ENCODE measurements at places on chromosomes 1 and 21.
A peak's percentile ranks its signal among the peaks of the same experiment; 100 is the strongest.

DNA sequence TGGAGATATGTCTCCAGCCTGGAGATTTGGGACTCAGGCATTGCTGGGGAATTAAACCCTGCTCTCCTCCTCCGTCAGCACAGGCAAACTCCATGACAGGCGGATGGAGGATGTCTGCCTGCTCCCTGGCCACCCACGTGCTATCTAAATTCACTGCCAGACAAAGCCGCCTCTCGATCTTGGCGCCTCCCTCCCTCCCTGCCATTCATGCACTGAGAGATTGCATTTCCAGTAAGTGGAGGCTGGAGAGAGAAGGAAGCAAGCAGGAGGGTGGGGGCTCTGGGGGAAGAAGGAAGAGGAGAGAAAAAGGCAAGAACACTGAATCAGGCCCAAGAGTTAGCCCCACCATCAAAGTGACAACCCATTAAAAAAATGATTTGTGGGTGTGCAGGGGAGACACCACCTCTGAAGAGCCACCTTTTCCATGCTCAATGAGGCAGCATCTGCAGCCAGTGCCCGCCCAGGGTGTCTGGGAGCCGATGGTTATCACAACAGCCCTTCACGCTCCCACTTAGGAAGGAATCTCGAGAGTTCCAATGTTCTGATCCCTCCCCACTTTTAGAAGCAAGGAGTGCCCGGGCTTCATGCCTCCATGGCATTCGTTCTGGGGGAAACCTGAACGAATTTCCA, 183.0 kb downstream of the HIVEP3 start:
- no peak for DNase-seq

DNA sequence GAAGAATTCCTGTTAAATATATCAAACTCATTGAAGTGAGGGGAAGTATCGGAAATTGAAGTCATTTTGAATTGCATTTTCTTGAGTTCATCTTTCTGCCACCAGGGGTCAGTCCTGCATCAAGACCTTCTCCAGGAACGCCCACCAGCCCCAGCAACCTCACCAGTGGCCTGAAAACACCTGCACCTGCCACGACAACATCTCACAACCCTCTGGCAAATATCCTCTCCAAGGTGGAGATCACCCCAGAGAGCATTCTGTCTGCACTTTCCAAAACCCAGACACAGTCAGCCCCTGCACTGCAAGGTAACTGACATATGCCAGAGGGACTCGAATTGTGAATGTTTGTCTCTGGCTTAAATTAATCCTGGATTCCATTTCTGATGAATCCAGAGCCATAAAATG, 22.8 kb upstream of the TARS2 start:
- DNase-seq, result peak; percentile 76

- DNase-seq, result no peak
Observed at GRCh38 chr21:44732263-44732662, 20.9 kb upstream of the TSPEAR start.

DNA sequence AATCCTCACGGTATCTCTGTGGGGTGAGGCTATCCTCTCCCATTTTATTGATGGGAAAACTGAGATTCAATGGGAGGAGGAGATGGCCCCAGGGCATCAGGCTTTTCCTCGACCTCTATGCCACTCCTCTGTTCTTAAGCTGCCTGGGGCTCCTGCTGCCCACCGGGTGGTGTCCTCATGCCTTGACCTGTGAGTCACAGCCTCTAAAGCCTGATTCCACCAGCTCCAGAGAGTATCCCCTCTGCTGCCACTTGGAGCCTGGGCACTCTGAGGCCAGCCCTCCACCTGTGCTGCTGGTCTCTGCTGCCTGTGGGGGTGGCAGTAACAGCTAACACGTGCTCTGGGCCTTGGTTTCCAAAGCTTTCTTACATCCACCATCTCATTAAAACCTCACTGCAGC, 241.2 kb downstream of the TRABD2B start:
- no peak for DNase-seq
